T-helper 2 cell treated with Interferon-gamma antibody and Interleukin-4, amounts not matched to agents 5 μg/mL and 100 μg/mL, for 36 hours (primary cell): ENCODE measurements at places on chromosomes 3 and 15.

DNA sequence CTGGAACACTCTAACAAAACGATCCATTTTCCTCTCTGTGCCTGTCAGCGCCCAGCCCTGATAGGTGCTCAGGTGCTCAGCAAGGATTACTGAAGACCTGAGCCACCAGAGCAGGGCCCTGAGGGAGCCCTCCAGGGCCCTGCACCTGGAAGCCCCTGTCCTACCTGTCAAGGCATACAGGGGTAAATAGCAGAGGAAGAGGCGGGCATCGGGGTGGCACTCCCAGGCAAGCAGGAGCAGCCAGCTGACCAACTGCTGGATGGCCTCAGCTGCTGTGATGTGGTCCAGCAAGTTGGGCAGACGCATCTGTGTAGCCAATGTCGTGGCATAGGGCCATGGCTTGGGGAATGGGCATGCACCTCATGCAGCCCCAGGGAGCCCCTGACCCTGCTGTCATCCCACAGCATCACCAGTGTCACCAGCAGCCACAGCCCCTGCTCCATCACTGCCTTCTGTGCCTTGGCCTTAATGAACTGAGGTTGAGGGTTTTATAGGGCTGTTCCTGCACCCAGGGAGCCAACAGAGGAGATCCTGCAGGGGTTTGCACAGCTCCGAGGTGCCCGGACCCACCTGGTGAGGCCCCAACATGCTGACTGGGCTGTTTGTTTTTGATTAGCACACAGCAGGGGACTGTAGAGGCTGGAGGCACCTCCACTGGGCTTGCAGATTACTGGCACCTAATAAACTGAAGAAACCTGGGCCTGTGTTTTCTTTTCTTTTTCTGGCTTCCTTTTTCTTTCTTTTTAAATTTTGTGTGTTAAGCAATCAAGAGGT lies 7.9 kb upstream of the WDR6 start:
- peaks cover 5% of the 10 kb centered on the region for H3K4me1 ChIP-seq
- no peak overlapping the region for H3K4me3 ChIP-seq
- H3K27ac ChIP-seq = peak overlapping the region; percentile 22
- peaks cover 3% of the 10 kb centered on the region for H3K36me3 ChIP-seq
- no peaks in the 10 kb centered on the region for H3K27me3 ChIP-seq
- no peak for DNase-seq

GRCh38 chr15:49923671-49924070 lies 195.4 kb downstream of the ATP8B4 start:
- H3K27me3 ChIP-seq = no peaks in the 10 kb centered on the region
- H3K4me3 ChIP-seq = no peak overlapping the region
- peaks cover 6% of the 10 kb centered on the region for H3K4me1 ChIP-seq
- H3K27ac ChIP-seq = no peak overlapping the region
- no peak for DNase-seq

GRCh38 chr15:55652359-55652758 lies 64.2 kb upstream of the PYGO1 start:
- no peak for DNase-seq
- H3K27me3 ChIP-seq = peaks cover 2% of the 10 kb centered on the region
- no peak overlapping the region for H3K4me3 ChIP-seq
- no peak overlapping the region for H3K27ac ChIP-seq
- H3K36me3 ChIP-seq = no peaks in the 10 kb centered on the region

GRCh38 chr15:89129123-89129815 lies 41.0 kb downstream of the ABHD2 start:
- no peak overlapping the region for H3K27ac ChIP-seq
- H3K27me3 ChIP-seq = no peaks in the 10 kb centered on the region
- H3K36me3 ChIP-seq = peaks cover 20% of the 10 kb centered on the region
- DNase-seq = peak; percentile 20
- no peak overlapping the region for H3K4me3 ChIP-seq

- H3K4me3 ChIP-seq = no peak overlapping the region
- no peaks in the 10 kb centered on the region for H3K36me3 ChIP-seq
- no peak overlapping the region for H3K27ac ChIP-seq
- H3K4me1 ChIP-seq = no peaks in the 10 kb centered on the region
Measured at GRCh38 chr3:129587566-129588210, 18.8 kb downstream of the PLXND1 start.

DNA sequence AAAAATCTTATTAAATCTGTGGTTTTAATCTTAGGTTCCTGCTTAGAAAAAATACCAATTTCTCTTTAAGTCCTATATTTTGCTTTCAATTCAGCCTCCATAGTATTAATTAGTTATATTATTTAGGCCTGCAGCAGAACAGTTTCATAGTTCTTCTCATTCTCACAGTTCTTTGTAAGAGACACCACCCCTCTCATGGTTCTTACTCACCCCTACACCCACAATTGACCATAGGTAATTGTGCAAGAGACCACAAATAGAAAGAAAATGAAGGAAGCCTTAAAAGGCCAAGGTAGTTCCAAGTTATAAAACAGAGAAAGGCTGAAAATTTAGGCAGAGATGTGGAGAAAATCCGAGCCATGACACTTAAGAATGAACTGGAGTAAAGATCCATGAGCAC lies 415.3 kb downstream of the TIGIT start:
- H3K4me3 ChIP-seq = no peak overlapping the region
- peaks cover 4% of the 10 kb centered on the region for H3K4me1 ChIP-seq
- H3K27me3 ChIP-seq = no peaks in the 10 kb centered on the region

DNA sequence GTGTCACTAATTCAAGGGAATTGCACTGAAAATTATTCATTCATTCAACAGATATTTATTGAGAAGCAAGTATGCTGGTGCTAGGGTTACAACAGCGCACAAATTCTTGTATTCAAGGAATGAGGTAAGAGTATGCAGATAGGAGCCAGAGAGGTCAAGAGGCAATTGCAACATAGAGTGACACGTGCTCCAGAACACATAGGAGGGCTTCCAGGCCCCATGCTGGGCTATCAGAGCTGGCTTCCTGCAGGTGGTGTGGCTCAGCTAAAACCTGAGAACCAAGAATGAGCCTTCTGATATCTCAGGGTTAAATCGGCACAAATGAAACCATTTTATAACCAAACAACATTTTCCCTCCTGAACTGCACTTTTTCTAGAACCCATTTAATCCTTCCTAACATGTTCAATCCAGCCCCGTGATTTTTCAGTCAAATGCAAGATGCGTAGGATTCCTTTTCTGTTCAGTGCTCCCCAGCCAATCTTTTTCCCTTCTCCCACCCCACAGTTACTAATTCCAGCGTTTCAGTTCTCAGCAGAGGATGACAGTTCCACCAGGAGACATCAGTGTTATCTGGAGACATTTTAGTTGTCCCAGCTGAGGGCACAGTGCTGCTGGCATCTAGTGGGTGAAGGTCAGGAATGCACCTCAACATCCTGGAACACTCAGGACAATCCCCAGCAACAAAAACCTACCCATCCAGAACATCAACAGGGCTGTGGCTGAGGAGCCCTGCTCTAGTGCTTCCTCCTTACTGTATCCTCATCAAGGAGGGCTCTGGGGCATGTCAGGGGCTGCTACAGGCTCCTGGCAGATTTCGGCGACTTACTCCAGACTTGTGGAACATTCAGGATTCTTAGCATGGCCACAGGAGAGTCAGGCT lies 13.1 kb downstream of the CCR5AS start:
- no peaks in the 10 kb centered on the region for H3K36me3 ChIP-seq
- H3K27ac ChIP-seq = no peak overlapping the region
- H3K4me3 ChIP-seq = no peak overlapping the region

- no peaks in the 10 kb centered on the region for H3K27me3 ChIP-seq
- no peaks in the 10 kb centered on the region for H3K36me3 ChIP-seq
- H3K4me3 ChIP-seq = no peak overlapping the region
- DNase-seq = no peak
- H3K27ac ChIP-seq = no peak overlapping the region
Measured at GRCh38 chr3:158403013-158403412, 168.0 kb upstream of the MLF1 start.

- DNase-seq = no peak
- peaks cover 17% of the 10 kb centered on the region for H3K4me1 ChIP-seq
- H3K27me3 ChIP-seq = peaks cover 29% of the 10 kb centered on the region
Measured at GRCh38 chr3:46491089-46492070, 6.4 kb upstream of the RTP3 start.

- no peak overlapping the region for H3K4me3 ChIP-seq
- peaks cover 13% of the 10 kb centered on the region for H3K4me1 ChIP-seq
- H3K27ac ChIP-seq = no peak overlapping the region
- DNase-seq = no peak
- H3K27me3 ChIP-seq = peaks cover 2% of the 10 kb centered on the region
Measured at GRCh38 chr3:69162308-69162980, 40.0 kb upstream of the LMOD3 start.

DNA sequence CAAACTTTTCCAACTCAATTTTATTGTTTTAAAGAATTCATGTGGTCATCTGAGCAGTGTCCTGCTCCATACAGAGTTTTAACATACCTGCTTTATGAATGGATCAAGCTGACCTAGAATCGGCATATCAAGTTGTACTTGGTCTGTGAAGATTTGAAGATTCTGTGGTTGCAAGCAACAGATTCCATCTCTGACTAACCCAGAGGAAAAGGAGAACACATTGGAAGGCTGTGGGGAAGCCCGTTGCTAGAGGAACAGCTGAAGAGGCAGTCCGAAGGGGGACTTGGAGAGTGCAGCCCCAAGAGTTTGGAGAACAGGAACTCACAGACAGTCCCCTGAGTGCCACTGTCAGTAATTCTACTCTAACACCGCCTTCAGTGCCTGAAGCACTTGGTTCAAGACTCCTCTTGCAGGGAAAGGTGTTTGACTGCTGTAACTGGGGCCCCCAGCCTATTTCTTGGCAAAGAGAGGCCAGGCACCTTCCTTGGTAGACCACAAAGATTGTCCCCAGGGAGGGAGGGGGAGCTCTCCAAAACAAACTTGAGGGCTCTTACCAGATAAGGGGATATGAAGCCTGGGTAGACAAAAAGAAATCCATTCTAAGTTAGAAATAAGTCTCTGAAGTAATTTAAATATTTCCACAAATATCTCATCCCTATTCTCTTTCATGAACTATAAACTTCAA lies 88.8 kb downstream of the LARS2 start:
- H3K27ac ChIP-seq = no peak overlapping the region
- no peaks in the 10 kb centered on the region for H3K27me3 ChIP-seq
- no peak for DNase-seq
- H3K36me3 ChIP-seq = peaks cover 9% of the 10 kb centered on the region

DNA sequence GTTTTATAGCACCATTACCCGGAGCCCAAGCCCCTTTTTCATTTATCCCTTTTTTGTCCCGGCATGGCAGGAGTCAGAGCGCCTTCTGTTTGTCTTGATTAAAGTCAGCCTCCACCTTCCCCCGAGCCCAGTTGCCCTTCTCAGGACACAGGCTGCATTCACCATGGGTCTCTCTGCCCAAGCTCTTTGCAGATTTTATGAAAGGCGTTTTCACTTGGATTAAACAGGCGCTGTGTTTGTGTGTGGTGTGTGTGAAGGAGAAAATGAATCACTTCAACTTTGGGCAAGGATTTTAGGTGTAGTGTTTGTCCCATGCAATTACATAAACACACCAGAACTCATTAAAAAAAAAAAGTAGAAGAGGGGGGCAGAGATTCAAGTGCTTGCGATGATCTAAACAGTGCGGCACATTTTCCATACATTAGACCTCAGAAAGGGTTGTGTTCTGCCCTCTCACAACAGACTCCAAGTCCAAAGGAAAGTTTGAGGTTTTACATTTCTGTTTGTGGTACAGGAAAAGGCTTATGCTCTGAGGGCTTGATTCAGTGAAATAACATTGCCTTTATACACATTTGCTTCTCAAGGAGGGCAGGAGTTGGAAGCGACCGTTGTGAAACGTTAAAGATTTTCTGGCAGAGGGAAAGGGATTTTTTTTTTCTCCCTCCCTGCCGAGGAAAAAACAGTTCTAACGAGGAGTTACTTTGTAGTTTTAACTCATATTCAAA lies 14.5 kb upstream of the IL16 start:
- no peaks in the 10 kb centered on the region for H3K36me3 ChIP-seq
- peaks cover 6% of the 10 kb centered on the region for H3K4me1 ChIP-seq
- no peak overlapping the region for H3K27ac ChIP-seq
- no peak overlapping the region for H3K4me3 ChIP-seq
- H3K27me3 ChIP-seq = peaks cover 32% of the 10 kb centered on the region

GRCh38 chr3:133469140-133469731 lies 69.4 kb downstream of the BFSP2 start:
- H3K4me1 ChIP-seq = peaks cover 28% of the 10 kb centered on the region
- H3K27ac ChIP-seq = no peak overlapping the region
- H3K4me3 ChIP-seq = no peak overlapping the region

- H3K4me3 ChIP-seq = no peak overlapping the region
- H3K36me3 ChIP-seq = no peaks in the 10 kb centered on the region
- H3K27ac ChIP-seq = no peak overlapping the region
- H3K27me3 ChIP-seq = no peaks in the 10 kb centered on the region
Measured at GRCh38 chr15:23548071-23548470, 17.4 kb upstream of the MKRN3 start.

GRCh38 chr15:66802025-66803001 lies 100.3 kb downstream of the SMAD6 start:
- H3K4me1 ChIP-seq = no peaks in the 10 kb centered on the region
- H3K4me3 ChIP-seq = no peak overlapping the region
- H3K27me3 ChIP-seq = peaks cover 6% of the 10 kb centered on the region
- H3K27ac ChIP-seq = no peak overlapping the region
